ENCODE measurements at places on chromosomes 4 and X.

GRCh38 chr4:157447195-157447594, 226.7 kb downstream of the GRIA2 start:
- DNase-seq: no peak

- no peak for DNase-seq
These were observed 166.2 kb downstream of the ATP10D start for GRCh38 chr4:47651231-47651630.

DNA sequence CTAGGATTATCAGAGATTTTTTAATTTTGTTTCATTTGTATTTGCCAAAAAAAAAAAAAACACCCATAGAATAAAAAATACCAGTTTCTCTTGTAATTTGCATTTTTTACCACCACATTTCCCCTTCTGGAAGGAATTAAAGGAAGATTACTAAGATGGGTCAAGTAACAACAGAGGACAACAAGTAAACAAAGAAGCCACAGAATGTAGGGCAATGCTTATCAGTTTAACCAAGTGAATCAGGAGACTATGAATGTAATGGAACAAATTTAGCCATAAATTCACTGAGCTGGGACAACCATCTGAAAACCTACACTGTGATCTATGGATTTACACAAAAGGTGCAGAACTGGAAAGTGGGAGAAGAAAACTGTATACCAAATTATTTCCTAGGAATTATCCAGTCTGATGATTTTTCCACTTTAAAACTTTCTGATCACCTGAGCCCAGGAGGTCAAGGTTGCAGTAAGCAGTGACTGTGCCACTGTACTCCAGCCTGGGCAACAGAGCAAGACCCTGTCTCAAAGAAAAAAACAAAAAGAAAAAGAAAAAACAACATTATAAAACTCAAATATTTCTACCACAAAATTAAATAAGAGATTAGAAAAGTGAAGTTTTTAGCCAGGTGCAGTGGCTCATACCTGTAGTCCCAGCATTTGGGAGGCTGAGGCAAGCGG, 32.4 kb downstream of the LRBA start:
- DNase-seq: no peak

DNA sequence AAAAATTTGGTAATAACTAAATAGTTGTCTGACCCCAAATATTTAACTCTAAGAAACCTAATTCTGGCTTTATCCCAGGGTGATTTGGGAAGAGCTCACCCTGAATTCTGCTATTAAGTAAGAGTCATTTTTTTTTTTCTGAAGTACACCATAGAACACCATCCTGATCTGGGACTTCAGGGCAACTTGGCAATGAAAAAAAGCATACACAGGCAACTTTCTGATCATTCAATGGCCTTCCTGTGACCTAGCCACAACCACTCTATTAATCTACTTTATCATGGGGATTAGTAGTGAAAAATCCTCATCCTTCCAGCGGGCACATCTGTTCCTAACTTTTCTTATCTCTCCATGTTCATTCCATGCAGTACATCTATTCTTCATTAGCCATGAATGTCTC, 333.2 kb upstream of the MAD2L1 start:
- no peak for DNase-seq

DNA sequence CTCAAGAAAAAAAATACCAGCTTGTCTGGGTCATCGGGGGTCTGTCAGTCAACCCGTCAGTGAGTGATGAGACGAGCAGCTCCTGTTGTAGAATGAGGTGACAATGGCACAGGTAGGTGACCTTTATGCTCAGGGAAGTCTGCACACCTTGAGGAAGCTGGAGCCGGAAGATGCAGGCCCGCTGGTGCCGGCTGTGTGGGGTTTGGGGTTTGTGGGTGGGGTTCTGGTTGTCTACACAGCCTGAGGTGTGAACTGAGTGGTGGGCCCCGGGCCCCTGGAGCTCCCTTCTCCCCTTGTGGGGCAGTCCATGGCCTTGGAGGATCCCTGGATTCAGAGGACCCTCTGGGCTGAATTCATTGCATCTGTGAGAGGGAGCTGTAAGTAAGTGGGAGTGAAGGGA, 75.5 kb downstream of the SORCS2 start:
- DNase-seq: no peak

Data from RWPE2 (cell line).